NK-92 treated with Interleukin-12 subunit alpha and Interleukin-12 subunit beta, amount 100 ng/mL, for 24 hours (cell line): ENCODE measurements at places on chromosomes 6 and 20.

GRCh38 chr6:140083375-140083774, 708.9 kb upstream of the CITED2 start:
- DNase-seq: no peak

GRCh38 chr6:154605882-154606370, 95.4 kb upstream of the CNKSR3 start:
- no peak for DNase-seq

DNA sequence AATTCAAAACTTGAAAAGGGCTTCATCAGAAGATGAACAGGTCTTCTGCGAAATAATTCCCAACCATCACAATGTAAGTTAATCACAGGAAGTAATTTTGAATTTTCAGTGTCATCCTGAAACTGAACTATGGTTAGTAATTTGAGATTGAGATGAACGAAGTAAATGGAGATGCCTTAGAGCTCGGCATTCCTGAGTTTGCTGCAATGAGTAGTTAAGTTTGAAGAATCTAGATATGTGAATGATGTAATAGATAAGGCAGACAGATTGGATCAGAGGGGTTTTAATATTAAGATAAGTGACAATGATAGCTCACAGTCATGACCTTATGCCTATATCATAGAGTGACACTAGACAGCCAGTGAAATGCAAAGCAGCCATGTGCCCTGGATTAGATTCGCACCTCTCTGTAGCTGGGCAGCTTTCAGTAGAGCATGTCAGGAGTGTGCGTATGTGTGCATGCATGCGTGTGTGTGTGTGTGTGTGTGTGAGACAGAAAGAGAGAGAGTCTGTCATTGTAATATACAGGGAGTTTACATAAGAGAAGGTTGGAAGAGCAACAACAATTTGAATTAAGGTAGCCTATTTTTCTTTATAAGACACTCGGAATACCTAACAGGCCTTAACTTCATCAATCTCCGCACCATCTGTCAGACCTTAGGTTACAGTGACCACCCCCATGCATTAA, 233.0 kb downstream of the GMPR start:
- DNase-seq: no peak

DNA sequence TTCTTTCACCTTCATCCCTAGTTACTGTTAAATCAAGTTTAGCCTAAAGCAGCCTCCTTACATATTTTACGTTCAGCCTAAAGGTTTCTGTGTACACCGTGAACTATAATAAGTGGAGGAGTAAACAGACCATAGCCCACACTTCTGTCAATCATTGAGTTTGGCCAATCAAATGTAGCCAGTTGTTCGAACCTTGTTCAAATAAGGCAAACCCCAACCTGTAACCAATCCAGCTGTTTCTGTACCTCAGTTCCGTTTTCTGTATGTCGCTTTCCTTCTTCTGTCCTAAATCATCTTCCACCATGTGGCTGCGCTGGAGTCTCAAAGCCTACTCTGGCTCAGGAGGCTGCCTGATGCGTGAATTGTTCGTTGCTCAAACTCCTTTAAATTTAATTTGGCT, 1.8 kb upstream of the FBXO30 start:
- no peak for DNase-seq

- DNase-seq: no peak
Observed at GRCh38 chr6:68958327-68958726, 323.2 kb downstream of the ADGRB3 start.

DNA sequence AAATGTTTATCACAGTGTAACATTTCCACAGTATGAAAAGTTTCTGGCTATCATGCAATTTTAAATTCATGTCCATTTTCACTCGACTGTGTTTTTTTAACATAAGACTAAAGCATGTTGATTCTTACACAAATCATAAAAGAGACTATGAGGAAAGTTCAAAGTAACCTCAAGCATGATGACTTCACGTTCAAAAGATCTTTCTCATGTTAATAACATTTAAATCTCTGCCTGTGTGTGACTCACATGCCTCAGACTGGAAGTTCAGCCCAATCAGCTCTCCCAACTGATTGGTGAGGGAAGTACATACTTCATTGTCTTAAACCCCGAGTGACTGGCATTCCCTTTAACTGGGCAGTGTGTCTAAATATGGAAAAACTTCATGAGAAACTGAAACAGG, 37.4 kb downstream of the ATXN1 start:
- DNase-seq: no peak

GRCh38 chr6:42616716-42617115, 52.9 kb downstream of the UBR2 start:
- no peak for DNase-seq

GRCh38 chr6:92404281-92404680, 1015.1 kb downstream of the EPHA7 start:
- DNase-seq: no peak

- no peak for DNase-seq
Observed at GRCh38 chr6:111779660-111780059, 93.6 kb downstream of the FYN start.

DNA sequence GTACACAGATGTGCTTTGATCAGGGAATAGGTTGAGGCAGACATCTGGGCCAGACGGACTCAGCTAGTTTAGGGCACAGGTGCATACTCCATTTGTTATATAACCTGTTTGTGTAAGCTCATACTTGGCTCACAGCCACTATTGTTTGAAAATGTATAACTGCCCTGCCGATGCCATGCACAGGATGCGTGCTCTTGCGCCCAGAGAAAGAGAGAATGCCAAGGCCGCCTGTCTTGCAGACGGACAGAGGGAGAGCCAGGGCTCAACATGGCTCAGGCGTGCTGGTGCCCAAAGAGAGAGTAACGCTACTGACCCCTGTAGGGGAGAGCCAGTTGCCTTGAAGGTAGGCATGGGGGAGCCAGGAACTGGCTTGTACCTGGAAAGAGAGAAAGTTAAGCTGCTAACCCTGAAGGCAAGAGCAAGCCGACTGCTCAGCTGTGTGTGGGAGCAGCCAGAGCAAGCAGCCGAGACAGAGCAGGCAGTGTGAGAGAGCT, 57.7 kb downstream of the FAM229B start:
- no peak for DNase-seq

DNA sequence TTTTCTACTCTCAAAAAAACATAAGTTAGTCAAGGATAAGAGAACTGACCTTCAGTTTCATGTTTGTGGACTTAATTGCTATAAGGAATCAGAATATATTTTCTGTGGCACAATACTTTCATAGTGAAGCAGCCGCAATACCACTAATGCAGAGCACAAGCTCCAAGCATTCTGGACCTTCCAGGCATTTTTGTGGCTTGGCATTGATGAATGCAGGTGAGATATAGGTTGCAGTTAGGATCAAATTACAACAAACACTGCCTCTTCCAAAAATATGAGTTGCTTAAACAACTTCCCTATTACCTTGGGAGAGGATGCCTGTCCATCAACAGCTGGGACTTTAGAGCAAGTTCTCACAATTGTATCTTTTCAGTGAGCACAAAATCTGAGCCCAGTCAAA, 162.8 kb upstream of the RSPO3 start:
- no peak for DNase-seq

DNA sequence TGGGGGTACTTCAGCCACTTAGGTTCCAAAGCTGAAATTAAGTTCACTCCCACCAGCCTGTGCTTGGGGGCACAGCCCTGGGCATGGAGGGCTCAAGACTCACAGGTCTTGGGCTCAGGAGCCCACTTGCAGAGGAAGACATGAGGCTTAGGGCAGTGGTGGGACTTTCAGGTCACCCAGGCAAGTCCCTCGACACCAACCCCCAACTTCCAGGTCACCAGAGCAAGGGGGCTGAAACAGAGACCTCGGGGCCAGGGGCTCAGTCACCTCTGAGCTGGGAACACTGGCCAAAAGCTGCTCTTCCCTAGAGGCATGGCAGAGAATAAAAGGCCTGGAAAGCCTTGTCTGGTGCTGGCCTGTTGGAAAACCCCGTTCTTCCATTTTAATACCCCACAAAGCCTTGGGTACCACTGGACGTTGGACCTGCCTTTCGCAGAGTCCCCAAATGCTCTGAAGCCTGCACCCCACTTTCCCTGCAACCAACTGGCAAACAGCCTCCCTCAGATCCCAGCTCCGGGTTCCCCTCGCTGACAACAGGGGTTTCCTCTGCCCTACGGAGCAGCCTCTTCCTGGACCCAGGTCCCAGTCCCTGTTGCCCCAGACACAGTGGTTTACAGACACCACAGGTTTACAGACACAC, 160.9 kb upstream of the PMEPA1 start:
- no peak for DNase-seq

DNA sequence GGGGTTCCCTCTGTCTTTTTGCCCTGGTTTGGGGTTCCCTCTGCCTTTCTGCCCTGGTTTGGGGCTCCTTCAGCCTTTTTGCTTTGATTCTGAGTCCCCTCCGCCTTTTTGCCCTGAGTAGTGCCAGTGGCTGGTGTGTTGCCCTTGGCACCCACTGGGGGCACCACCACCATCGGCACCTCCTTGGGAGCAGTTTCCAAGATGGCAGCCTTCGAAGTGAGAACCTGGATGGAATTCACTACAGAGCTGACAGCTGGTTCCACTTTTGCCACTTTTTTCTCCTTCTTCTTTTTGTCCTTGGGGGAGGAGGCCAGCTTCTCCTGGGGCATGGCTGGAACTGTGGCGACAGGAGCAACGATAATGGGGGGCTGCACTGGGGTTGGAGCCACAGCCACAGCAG, 22.2 kb downstream of the RRBP1 start:
- DNase-seq: no peak

GRCh38 chr6:122207061-122207460, 192.4 kb upstream of the HSF2 start:
- DNase-seq: no peak

DNA sequence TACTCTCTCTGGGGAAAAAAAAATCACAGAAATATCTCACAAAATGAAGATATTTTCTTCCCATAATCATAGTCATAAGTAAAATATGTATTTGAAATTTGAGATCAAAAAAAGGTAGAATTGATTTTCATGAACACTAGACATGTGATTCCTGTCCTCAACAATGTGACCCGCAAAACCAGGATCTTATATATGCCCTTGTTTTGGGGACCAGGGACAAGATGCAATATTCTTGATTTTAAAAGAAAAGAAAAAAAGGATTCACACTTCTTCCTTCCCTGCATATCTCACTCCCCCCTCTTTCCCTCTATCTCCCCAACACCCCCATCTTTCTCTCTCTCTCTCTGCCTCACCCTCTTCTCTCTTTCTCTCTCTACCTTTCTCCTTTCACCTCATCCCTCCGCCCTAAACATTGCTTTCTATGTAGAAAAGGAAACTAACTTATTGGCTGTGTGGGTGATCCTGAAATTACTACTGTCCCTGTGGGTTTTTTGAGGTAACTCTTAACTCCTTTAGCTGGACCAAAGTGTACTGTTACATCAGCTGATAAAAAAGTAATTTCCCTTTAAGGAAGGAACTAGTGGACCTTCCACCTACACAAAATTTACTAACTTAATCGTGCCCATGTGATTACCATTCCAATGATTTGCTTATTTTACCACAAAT, 85.6 kb downstream of the AIG1 start:
- no peak for DNase-seq

DNA sequence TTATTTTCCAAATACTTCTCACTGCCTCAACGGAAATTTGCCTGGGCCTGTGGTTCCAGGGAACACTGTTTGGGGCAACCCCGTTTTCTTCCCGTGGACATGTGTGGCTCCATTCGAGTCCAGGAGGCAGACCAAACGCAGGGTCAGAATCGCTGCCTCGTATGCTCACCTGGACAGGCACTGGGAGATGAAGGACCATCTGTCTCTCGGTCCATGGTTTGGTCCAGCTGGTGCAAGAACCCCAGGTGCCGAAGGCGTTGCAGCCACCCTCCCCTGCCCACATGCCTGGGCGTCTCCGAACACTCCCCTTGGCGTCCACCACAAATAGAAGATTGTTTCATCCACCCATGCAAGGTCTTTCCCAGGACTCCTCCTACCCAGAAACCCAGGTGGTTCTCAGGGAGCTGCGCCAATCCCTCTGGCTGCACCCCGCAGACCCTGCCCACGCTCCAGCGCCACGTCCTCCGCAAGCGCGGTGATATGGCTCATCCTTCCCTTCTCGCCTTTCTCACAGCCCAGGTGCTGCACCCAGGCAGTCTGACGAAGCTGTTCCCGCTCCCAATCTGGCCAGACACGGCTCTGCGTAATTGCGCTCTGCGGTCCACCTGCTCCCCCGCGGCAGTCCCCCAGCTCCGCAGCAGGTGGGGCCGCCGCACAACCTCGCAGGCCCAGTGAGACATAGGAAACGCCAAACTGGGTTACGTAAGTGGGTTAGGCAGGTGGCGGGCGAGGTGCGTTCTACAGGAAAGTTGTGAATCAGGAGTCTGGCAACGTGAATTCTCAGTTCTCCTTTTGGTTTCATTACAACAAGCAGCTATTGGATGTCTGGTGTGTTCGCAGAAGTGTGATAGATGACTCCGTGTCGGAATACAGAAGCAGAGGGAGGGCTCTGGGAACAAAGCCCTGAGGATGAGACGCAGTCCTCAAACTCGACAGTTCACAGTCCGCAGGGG, 146.2 kb upstream of the ECI2 start:
- DNase-seq: no peak

GRCh38 chr6:12371151-12371550, 81.0 kb downstream of the EDN1 start:
- DNase-seq: no peak

GRCh38 chr6:11050731-11051130, 6.6 kb upstream of the ELOVL2 start:
- DNase-seq: no peak

- no peak for DNase-seq
Observed at GRCh38 chr20:8127553-8128255, 4.4 kb upstream of the PLCB1 start.

- DNase-seq: no peak
Observed at GRCh38 chr20:5482791-5483190, 166.0 kb upstream of the PROKR2 start.

DNA sequence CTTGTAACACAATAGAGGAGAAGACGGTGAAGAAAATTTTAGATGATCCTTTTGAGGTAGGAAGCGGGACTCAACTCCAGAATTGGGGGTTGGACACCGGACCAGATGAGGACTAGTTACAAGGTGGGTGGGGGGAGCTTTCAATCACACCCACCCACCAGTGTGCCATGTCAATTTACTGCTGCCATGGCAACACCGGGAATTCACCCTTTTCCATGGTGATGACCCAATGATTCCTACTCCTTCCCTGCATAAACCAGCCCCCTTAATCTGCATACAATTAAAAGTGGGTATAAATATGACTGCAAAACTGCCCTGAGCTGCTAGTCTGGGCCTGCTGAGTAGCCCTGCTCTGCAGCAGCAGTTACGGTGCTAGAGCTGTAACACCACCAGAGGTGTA, 14.7 kb downstream of the RAD21L1 start:
- no peak for DNase-seq

DNA sequence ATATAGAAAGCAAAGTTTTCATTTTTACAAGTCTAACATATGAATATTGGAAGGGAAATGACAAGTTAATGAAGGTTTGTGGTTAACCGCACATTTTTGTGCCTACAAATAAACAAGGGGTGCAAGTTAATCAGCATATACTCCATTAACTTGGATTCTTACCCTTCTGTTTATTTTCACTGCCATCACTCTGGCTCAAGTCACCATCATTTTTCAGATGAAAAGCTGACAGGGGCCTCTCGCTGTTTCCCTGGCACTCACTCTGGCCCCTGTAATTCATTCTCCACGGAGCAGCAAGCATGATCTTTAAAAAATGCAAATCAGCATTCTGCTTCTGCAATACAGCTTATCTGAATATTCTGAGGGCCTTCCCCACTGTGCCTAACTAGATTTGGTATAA, 29.8 kb downstream of the APCDD1L start:
- DNase-seq: no peak
